Urinary bladder (tissue), 4 donors: ENCODE measurements at places on chromosomes 16 and 17. TPM values are rescaled to one million over a fixed set of nuclear protein-coding genes. Genes with fewer than 3 reads are reported as not detected.

DNA sequence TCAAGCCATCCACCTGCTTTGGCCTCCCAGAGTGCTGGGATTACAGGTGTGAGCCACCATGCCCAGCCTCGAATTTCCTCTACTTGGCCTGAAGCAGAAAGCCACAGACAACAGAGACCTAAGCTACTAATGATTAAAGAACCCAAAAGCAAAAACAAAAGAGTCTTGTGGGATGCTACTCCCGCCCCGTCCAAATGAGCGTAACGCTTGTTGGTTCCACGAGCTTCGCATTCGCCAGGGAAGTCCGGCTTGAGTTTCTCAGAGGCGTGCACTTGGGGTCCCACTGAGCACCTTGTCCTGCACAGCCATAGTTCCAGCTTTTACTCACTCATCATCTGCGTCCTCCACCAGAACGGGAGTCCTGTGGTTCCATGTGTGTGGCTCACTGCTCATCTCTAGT lies 16.0 kb downstream of the CEP295NL start:
- no peak for DNase-seq

GRCh38 chr16:20441191-20441590 lies 10.1 kb upstream of the ACSM2A start:
- DNase-seq: no peak

- no peak for DNase-seq
These were observed 19.1 kb downstream of the CDIPT start for GRCh38 chr16:29843931-29844330.

ARRB2 gene
- 8.5 TPM for total RNA-seq

KCNH6 gene
- not detected for total RNA-seq

PRSS53 gene
- 1.1 TPM for total RNA-seq
